ENCODE measurements at places on chromosomes 5 and 9.

DNA sequence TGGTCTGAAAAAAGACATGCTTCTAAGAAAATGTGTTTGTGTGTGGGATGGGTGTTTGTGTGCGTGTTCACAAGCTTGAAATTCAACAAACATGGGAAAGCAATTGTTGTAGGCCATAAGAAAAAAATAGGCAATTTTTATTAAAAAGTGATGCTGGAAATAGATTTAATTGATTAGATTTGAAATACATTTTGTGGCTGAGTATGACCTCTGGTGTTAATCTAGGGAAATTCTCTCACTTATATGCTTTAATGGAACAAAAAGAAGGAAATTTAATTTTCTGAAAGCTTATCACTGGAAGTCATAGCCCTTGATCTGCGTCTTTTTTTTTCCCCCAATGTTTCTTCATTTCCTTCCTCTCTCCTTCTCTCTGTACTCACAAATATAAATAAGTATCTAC is 3.5 kb upstream of the KCNN2 start:
- no peak for DNase-seq

GRCh38 chr5:6158974-6159831 is 219.1 kb downstream of the MED10 start:
- peak; percentile 65 for DNase-seq

- no peak for DNase-seq
Observed at GRCh38 chr5:89417515-89417914, 534.5 kb upstream of the MEF2C start.

- DNase-seq, result peak; percentile 51
Observed at GRCh38 chr9:96133321-96134021, 168.5 kb downstream of the HSD17B3 start.

GRCh38 chr9:16309469-16310271 is 560.8 kb downstream of the BNC2 start:
- DNase-seq, result peak; percentile 92

DNA sequence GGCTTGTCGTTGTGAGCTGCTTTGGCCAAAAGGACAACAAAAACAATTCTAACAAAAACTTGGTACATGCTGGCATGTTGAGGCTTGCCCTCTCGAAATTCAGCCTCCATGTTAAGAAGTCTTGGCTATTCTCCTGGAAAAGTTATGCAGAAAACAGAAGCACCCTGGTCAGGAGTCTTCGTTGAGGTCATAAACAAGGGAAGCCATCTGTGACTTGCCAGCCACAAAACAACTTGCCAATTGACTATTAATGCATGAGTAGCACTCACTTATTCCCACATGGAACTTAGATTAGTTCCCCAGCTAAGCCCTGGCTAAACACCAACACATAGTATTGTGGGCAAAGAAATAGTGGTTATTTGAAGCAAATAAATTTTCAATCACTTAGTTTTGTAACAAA is 521.0 kb upstream of the CHD1 start:
- peak; percentile 24 for DNase-seq

GRCh38 chr5:104146652-104147051 is 584.1 kb upstream of the NUDT12 start:
- no peak for DNase-seq

- no peak for DNase-seq
Observed at GRCh38 chr9:137643921-137644320, 25.1 kb downstream of the EHMT1 start.

GRCh38 chr5:148826739-148827070 is 294 bp downstream of the ADRB2 start:
- DNase-seq, result no peak

DNA sequence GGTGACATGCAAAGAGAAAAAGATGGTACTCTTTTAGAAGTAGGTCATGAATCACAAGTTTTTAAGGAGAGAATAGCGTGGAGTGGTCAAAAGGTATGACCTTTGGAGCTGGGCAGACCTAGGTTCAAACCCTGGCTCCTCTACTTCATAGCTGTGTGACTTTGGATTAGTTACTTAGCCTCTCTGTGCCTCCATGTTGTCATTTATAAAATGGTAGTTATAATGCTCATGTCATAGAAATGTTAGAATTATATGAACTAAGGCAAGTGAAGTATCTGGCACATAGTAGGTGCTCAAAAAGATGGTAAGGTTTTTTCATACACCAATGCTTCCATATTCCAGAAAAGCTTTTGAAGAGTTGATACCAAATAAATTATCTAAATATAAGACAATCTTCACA is 7.3 kb downstream of the F2R start:
- no peak for DNase-seq

DNA sequence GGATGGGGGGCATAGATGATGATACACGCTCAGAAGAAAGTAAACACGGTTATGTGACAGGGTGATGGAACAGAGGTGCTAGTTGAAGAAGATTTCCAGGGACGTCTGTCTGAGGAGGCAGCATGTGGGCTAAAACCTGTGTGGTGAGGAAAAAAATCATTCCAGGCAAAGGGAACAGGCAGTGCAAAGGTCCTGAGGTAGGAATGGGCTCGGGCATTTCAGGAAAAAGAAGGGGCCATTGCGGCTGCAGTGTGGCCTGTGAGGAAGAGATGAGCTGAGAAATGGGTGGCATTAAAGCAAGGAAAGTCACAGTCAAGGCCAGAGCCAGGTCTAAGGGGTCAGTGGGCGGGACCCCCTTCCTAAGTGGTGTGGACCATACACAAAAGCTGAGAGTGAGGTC is 18.2 kb downstream of the TSPAN17 start:
- DNase-seq, result no peak

DNA sequence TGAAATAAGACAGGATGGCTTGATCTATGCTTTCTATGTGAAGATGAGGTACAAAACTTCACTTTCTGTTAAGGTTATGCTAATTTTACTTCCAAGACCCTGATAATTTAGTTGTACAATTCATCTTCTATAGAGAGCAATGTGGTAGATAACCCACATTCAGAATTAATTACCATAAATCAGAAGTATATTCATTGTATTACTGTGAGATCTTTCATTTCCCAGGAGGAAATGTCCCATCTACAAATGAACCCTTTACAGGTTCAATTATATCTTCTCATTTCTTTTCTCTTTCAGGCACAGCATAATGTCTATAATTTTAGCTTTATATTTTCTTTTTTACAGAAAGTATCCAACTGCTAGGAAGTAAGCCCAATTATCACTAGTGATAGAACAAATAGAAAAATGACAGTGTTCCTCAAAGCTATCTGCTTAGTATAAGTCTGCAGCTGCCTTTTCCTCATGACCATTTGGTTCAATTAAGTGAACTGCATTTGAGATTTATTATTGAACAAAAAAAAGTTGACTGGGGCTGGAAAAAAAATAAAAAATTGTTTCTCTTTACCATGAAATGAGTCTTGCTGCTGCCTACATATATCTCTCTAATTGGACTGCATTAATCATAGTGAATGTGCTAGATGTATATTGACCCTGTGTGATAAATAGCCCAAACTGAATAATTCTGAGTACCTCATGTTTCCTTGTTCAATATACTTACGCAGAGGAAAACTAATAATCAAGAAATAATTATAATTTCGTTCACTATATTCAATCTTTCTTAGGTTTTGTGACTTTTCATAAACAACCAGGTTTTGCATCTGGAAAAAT is 1329.4 kb downstream of the PTPRD start:
- DNase-seq, result peak; percentile 50

GRCh38 chr9:109453210-109453842 is 44.8 kb downstream of the PTPN3 start:
- no peak for DNase-seq

DNA sequence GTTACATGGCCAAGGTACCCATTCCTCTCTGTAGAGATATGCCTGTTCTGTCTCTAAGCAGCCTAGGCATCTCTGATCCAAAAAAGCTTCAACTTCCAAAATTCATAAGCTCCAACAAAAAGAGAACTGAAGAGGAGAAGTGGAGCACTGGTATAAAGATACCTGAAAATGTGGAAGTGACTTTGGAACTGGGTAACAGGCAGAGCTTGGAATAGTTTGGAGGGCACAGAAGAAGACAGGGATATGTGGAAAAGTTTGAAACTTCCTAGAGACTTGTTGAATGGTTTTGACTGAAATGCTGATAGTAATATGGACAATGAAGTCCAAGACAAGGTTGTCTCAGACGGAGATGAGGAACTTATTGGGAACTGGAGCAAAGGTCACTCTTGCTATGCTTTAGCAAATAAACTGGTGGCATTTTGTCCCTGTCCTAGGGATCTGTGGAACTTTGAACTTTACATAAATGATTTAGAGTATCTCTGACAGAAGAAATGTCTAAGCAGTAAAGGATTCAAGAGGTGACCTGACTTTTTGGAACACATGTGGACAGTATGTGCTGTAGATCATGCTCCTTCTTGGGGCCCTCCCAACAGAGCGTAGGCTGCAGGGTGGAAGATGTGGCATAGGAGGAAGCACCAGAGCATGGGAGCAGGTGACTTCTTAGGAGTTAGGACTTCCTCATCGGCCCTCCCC is 162.2 kb upstream of the TRIM32 start:
- DNase-seq, result no peak

- DNase-seq, result peak; percentile 95
Observed at GRCh38 chr5:91194824-91195381, 188.2 kb downstream of the ARRDC3 start.

DNA sequence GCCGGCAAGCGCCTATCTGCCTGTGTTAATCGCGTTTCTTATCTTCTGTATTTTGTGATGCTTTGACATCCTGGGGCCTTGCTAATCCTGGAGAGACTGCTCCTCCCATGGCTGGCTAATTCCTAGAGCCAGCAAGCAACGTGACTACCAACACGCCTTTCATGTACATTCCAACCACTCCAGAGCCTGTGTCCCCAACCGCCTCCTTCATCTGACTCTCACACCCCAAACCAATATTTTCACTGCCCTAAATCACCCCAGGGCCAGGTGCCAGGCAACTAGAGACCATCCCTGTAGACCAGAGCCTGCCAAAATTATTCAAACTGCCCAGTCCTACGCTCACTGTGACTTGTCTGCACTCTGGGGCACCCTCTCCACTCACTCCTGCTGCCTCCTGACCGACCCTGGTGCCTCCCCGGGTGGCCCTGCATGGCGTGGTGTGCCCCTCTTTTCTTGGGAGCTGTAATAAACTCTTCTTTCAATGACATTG is 50.5 kb upstream of the COL5A1 start:
- no peak for DNase-seq

GRCh38 chr9:82011133-82011532 is 22.6 kb downstream of the SPATA31D1 start:
- DNase-seq, result no peak
